ENCODE measurements at places on chromosomes 3 and 15. TPM values are rescaled to one million over a fixed set of nuclear protein-coding genes. Genes with fewer than 3 reads are reported as not detected.

Gene DUOX1
- total RNA-seq: under 0.01 TPM

Gene LRRC31
- total RNA-seq: not detected

Gene SLC22A14
- total RNA-seq: 0.15 TPM

Gene LARP6
- total RNA-seq: 69.6 TPM

Gene DAPK2
- 1.7 TPM for total RNA-seq

Gene DPPA2
- total RNA-seq: not detected

Gene TRH
- total RNA-seq: not detected

Gene EFHB
- total RNA-seq: 0.17 TPM

Gene ZMYND10
- total RNA-seq: 1.5 TPM

Gene GPR176
- total RNA-seq: 103 TPM

Gene PLA2G4D
- total RNA-seq: not detected

Gene PXYLP1
- total RNA-seq: 9.1 TPM

Gene UBAP1L
- total RNA-seq: 1.5 TPM

Gene GRAMD2A
- total RNA-seq: 0.33 TPM

Gene SYNPR
- not detected for total RNA-seq

Gene AGBL1
- total RNA-seq: not detected

Gene CASR
- total RNA-seq: not detected

Gene EXD1
- total RNA-seq: not detected

Gene NOX5
- 0.83 TPM for total RNA-seq

Gene KY
- total RNA-seq: 1.6 TPM

Gene CPLX3
- total RNA-seq: not detected

Data from smooth muscle cell of trachea (primary cell).